CD4-positive, alpha-beta T cell treated with Interleukin-15 for 4 hours (primary cell): ENCODE measurements at places on chromosomes 6 and 20.

DNA sequence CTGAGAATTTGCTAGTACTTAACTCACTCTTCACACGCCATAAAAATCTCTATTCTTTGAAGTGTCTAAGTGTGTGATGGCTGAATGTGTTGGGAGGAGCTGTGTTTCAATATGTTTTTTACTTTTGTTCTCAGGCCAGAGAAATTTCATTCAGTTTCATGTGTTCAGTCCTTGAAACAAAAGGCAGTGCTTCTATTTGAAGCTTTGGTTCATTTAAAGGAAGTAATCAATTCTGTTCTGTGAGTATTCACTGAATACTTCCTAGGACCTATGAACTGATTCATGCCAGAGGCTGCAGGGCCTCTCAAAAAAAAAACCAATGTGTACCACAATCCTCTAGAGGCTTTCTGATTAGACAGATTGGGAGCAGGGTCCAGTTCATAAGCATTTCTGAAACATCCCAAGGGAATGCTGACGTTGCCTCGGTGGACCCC lies 12.4 kb upstream of the F13A1 start:
- no peak for DNase-seq

DNA sequence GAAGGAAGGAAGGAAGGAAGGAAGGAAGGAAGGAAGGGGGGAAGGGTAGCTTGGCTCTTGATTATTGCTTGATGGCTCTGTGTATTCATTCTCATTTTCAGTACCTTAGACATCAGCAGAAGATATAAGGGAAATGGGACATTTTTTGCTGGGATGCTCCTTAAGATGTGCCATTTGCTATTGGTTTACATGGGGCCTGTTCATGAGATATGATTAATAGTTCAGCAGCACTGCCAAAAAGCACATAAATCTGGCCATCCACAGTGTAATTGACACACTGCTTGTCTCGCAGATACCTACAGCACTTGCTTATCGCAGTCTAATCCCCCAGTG lies 137.5 kb upstream of the JARID2 start:
- DNase-seq = no peak

DNA sequence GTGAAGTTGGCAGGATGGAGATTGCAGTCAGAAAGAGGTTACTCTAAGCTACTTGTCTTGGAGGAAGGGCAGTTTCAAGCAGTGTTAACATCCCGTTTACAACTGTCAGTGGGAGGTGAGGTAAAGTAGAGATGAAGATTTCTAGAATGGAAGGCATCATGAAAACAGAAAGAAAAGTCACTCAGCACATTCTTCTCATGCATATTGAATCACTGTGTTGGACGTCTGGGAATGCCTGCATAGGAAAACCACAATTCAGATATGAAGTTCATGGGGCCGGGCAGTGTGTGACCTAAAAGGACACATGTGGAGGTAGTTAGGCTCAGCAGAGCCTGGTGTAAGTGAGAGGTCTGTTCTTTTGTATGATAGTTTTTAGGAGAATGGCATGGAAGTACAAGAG lies 73.5 kb upstream of the LAMP5 start:
- no peak for DNase-seq

DNA sequence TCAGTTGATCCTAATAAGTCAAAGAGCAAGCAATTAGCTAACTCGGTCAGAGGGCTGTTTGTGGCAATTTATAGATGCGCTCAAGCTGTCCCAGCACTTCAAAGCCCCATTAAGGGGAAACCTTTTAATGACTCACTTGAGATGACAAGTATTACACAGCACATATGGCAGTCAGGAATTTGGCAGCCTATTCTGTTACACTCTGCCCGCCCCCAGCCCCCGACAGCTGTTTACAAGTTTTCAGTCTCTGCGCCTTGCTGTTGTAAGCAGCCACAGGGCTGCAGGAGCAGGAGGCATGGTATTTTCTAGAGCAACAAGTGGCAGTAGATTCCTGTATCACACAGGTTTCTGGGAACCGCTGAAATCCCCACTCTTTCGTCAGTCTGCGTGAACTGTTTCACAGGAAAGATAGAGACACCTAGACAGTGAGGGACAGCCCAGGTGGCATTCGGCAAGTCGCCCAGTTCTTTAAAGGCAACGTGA lies 263.0 kb downstream of the FOXC1 start:
- DNase-seq = no peak

DNA sequence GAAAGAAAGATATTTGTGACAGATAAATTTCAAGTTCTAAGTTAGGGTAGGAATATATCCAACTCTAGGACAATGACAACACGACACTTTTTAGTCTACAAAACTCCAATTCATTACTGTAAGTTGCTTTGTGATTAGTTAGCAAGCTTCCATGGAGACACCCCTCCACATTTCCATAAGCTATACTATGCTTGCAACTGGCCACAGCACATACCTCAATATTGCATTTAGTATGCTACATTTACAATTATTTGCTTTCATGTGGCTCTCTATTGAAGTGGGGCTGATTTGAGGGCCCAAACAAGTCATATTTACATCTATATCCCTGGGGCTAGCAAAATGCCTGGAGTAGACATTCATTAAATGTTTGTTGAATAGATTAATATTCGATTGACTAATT lies 129.3 kb downstream of the HACE1 start:
- no peak for DNase-seq
